ENCODE measurements at places on chromosomes 11 and 22.

DNA sequence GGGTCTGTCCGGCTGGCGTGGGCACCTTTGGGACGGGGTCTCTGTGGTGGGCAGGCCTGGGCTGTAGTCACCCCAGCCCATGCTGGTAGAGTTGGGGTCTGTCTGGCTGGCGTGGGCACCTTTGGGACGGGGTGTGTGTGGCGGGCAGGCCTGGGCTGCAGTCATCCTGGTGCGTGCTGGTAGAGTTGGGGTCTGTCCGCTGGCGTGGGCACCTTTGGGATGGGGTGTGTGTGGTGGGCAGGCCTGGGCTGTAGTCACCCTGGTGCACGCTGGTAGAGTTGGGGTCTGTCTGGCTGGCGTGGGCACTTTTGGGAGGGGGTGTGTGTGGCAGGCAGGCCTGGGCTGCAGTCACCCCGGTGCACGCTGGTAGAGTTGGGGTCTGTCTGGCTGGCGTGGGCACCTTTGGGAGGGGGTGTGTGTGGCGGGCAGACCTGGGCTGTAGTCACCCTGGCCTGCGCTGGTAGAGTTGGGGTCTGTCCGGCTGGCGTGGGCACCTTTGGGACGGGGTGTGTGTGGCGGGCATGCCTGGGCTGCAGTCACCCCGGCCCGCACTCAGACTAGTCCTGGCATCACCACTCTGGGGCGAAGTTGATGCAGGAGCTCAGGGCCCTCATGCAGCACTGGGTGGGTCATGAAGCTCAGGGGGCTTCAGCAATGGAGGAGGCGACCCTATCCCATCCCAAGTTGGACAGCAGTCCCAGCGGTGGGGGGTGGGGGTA is 19.3 kb downstream of the PRR33 start:
- DNase-seq, result no peak
- H3K27me3 ChIP-seq, result no peaks in the 10 kb centered on the region
- H3K4me3 ChIP-seq, result no peak overlapping the region
- H3K27ac ChIP-seq, result no peak overlapping the region

DNA sequence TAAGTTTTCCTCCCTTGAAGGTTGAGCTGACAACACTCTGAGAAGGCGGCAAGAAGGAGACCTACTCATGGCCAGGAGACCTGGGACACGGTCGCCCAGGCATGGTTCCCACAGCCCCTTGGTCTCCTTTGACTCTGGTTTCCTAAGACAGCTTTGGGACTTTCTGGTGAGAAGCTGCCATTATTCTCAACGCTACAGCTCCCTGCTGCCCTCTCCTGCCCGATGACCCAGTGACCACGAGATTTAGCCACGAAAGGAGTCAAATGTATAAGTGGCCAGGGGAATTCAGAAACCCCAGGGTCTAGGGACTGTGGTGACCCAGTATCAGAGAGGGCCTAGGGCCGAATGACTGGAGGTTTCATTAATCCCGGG is 699 bp upstream of the SDF2L1 start:
- peaks cover 25% of the 10 kb centered on the region for H3K4me1 ChIP-seq
- peak overlapping the region; percentile 78 for H3K27ac ChIP-seq
- H3K4me3 ChIP-seq, result peak overlapping the region; percentile 60
- peak; percentile 38 for DNase-seq
- H3K36me3 ChIP-seq, result peaks cover 11% of the 10 kb centered on the region

- no peaks in the 10 kb centered on the region for H3K4me1 ChIP-seq
- no peak for DNase-seq
- H3K27me3 ChIP-seq, result peaks cover 3% of the 10 kb centered on the region
- H3K27ac ChIP-seq, result no peak overlapping the region
- no peak overlapping the region for H3K4me3 ChIP-seq
Observed at GRCh38 chr11:35484435-35484834, 41.0 kb downstream of the PAMR1 start.

DNA sequence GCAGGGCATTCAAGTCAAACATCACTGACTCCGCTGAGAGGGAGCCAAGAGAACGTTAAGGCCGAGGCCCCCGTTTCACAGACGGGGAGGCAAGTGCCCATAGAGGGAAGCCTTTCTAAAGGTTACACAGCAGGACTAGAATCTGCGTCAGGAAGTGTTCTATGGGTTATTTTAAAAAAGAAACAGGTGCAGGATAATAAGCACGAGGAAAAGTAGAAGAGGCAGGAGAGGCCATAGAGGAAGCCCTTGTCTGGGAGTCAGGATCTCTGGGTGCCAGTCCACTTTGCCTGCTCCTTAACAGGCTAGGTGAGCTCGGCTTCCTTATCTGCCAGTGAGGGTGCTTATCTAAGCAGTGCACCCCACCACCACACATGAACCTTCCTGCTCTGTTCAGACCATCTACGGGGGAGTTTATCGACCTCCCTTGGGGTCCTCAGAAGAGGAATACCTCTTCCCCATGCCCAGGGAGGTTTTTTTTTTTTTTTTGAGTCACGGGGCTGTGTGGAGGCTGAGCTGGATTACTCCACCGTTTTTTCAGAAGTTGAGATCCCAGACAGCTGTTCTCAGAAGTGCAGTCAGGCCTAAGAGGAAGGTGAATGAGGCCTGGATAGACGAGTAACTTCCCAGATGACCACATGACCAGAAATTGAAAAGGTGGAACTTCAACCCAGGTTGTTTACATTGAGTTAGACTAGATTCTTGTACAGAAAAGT is 1.2 kb upstream of the FCHSD2 start:
- H3K27me3 ChIP-seq, result no peaks in the 10 kb centered on the region
- DNase-seq, result no peak
- peaks cover 57% of the 10 kb centered on the region for H3K4me1 ChIP-seq
- H3K36me3 ChIP-seq, result no peaks in the 10 kb centered on the region
- peak overlapping the region; percentile 99 for H3K27ac ChIP-seq
- peak overlapping the region; percentile 73 for H3K4me3 ChIP-seq

DNA sequence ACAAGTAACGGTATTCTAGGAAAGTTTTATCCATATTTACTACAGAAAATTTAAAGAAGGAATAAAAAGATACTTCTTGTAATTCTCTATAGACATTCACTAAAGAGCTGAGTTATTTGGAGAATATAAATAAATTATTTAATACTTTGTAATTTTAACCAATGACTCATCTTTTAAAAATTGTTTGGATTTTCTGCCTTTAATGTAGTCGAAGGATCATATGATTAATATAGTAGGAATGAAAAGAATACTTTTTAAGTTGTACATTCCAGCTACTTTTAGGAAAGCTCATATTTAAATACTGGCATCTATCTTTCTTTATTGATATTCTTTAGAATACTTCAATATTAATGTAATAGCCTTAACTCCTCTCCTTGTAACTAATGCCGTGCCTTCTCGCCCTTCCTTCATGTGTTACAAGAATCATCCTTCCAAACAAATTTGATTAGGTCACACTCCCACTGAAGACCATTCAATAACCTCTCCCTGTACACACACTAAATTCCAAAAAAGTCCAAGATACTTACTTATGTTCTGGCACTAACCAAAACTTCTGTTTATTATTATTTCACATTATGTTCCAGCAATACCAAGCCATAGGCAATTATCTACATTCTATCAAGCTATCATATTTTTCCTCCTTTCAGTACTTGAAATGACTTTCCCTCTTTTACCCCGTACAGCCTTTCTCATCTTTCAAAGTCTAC is 501.9 kb downstream of the CNTN5 start:
- H3K36me3 ChIP-seq, result no peaks in the 10 kb centered on the region
- no peaks in the 10 kb centered on the region for H3K4me1 ChIP-seq
- no peak for DNase-seq
- no peak overlapping the region for H3K27ac ChIP-seq

Data from natural killer cell (primary cell).